HCT116 (cell line): ENCODE measurements at places on chromosomes 12 and 14. TPM values are rescaled to one million over a fixed set of nuclear protein-coding genes. Genes with fewer than 3 reads are reported as not detected.

Gene PTPRO
- not detected for total RNA-seq

Gene LHX5
- 2.4 TPM for total RNA-seq

Gene OTOGL
- total RNA-seq: not detected

Gene GNB3
- total RNA-seq: 8.7 TPM

DNA sequence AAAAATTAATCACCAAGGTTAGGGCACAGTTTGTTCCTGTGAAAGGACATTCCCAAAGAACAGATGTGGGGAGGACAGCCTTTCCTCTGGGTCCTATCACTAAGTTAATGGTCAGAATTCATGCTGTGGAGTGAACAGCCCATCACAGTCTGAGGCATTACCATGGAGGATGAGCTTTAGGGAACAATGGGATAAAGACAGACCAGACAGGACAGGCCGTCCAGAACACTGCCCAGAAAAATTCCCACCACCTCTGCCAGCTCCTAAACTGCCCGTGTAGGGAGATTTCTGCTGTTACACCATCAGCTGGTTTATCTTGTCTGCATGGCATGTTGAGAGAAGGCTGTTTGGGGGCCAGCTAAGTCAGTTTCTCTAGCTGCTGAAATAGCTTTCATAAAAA is 49.6 kb upstream of the IFNG-AS1 start:
- no peak for DNase-seq

GRCh38 chr12:56530390-56531055 is 8.9 kb downstream of the RBMS2 start:
- no peak for DNase-seq

DNA sequence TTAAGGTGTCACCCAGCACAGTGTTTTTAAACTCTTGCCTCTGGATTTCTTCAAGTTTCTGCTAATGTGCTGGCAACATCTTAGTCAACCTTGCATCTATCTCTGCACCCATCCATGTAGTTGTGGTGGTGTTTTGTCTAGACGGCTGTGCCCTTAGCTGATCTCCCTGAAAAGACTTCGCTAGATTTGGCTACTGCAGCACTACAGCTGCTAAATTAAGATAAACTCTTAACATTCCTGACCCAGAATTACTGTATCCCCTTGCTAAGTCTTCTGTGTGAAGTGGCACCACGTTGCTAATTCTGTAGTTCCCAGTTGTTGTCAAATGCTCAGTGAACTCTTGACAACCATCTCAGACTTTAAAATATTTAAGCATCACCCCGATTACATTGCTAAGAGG is 66.8 kb downstream of the SRGAP1 start:
- DNase-seq: no peak

GRCh38 chr12:29782285-29782870 is 1.4 kb downstream of the TMTC1 start:
- DNase-seq: no peak

- no peak for DNase-seq
Observed at GRCh38 chr12:113860059-113860820, 105.9 kb downstream of the RBM19 start.

DNA sequence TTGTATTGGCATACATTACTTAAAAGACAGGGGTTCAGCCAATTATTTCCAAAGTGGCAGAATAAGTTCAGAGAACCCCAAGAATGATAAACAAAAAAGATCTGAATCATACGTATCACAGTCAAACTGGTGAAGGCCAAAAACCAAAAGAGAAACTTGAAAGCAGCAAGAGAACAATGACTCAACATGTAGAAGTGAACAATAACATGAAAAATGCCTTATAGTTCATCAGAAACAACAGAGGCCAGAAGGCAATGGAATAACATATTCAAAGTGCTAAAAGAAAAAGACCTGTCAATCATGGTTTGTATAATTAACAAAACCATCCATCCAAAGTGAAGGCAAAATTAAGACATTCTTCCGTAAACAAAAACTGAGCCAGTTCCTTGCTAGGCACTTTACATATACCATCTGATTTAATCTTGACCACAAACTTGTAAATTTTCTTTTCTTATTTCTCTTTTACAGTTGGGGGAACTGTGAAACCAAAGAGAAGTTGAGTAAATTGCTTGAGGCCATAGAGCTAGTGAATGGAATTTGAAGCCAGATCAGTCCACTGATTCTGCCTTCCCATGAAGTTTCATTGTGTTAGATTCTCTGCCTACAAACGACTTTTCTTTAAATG is 232.1 kb upstream of the SEL1L start:
- no peak for DNase-seq

- DNase-seq: no peak
Observed at GRCh38 chr14:23361320-23361719, 3.7 kb downstream of the EFS start.

GRCh38 chr12:13347241-13348043 is 150.9 kb downstream of the EMP1 start:
- DNase-seq: peak; percentile 27
